ENCODE measurements at places on chromosomes 4 and X.

DNA sequence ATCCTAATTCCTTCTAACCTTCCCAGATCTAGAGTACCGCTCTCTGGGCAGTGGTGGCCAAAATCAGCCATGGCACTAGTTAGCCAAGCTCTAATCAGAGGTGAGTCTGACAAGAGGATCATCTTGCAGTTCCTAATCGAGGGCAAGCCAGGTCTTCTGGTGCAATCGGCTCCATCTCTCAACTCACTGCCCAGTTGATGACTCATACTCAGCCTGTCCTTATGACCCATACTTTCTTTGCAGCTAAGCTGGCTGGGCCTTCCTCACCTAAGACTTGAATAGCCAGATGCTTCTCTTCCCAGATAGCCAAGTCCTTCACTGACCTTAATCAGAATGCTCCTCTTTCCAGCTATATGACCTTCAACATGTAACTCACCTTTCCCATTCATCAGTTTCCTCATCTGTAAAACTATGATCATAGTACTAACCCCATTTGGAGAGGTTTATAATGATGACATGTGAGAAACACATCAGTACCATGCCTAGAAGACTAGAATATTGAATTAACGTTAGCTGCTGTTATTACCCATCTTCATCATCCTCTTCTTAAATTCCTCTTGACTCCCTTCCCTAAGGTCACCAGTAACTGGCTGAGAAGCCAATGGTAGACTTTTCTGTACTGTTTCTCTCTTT lies 57.1 kb downstream of the RELL1 start:
- H3K36me3 ChIP-seq = peaks cover 31% of the 10 kb centered on the region
- H3K27ac ChIP-seq = no peak overlapping the region
- no peak for DNase-seq
- no peaks in the 10 kb centered on the region for H3K4me1 ChIP-seq

- peaks cover 12% of the 10 kb centered on the region for H3K4me1 ChIP-seq
- H3K36me3 ChIP-seq = no peaks in the 10 kb centered on the region
- H3K4me3 ChIP-seq = no peak overlapping the region
These were observed 10.9 kb upstream of the MSX1 start for GRCh38 chr4:4848540-4848939.

- peaks cover 7% of the 10 kb centered on the region for H3K27me3 ChIP-seq
- H3K4me1 ChIP-seq = peaks cover 3% of the 10 kb centered on the region
- no peaks in the 10 kb centered on the region for H3K36me3 ChIP-seq
- H3K27ac ChIP-seq = no peak overlapping the region
- DNase-seq = no peak
These were observed 82.9 kb upstream of the MID1IP1 start for GRCh38 chrX:38718311-38718710.

DNA sequence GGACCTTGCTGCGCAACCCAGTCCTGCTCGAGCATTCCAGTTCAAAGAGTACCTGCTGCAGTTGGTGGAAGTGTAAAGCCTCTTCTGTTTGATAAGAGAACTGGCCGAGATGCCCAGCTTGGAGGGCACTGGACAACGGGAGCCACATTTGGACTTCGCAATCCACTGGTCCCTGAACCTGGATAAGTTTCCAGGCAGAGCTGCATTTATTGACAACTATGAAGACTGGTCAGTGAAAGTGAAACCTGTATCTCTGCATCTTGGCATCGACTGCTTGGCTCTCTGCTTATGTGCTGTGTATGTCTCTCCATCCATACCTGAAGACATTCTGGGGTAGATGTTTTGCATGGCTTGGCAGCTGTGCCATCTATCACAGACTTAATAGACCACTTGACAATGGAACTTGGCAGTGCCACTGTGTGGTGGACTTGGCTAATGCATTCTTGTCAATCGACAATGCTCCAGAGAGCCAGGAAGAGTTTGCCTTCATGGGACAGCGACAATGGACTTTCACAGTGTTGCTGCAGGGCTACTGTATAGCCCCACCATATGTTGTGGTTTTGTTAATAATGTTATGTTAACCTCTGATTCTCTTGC lies 43.5 kb upstream of the ZBTB33 start:
- H3K4me1 ChIP-seq = no peaks in the 10 kb centered on the region
- no peaks in the 10 kb centered on the region for H3K27me3 ChIP-seq
- no peak overlapping the region for H3K4me3 ChIP-seq
- no peaks in the 10 kb centered on the region for H3K36me3 ChIP-seq
- no peak overlapping the region for H3K27ac ChIP-seq

DNA sequence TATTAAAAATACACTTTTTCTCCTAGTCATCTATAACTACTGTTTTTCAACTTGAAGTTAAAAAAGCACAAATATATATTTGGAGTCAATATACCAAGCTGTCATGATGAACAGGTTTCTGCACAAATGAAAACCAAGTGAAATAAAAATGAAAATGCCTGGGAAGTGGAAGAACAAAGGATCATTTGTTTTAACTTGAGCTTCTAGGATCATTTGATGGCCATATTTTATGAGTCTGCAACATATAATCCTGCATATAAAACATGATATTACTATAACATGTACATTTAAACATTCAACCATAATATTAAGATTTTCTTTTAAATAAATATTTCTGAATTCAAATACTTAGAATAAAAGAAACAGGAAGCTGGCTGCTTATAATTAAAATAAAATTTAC lies 8.5 kb upstream of the ARHGEF38 start:
- no peak overlapping the region for H3K4me3 ChIP-seq
- DNase-seq = no peak
- H3K27me3 ChIP-seq = peaks cover 7% of the 10 kb centered on the region
- no peak overlapping the region for H3K27ac ChIP-seq
- H3K4me1 ChIP-seq = peaks cover 9% of the 10 kb centered on the region

GRCh38 chr4:41205130-41205529 lies 9.2 kb downstream of the APBB2 start:
- H3K27ac ChIP-seq = no peak overlapping the region
- no peak overlapping the region for H3K4me3 ChIP-seq
- peaks cover 38% of the 10 kb centered on the region for H3K27me3 ChIP-seq

GRCh38 chrX:17038277-17038676 lies 91.8 kb downstream of the REPS2 start:
- DNase-seq = no peak
- H3K36me3 ChIP-seq = no peaks in the 10 kb centered on the region
- H3K27ac ChIP-seq = no peak overlapping the region
- peaks cover 6% of the 10 kb centered on the region for H3K4me1 ChIP-seq

- H3K4me3 ChIP-seq = no peak overlapping the region
- H3K36me3 ChIP-seq = peaks cover 17% of the 10 kb centered on the region
- no peak overlapping the region for H3K27ac ChIP-seq
- no peaks in the 10 kb centered on the region for H3K4me1 ChIP-seq
- no peak for DNase-seq
These were observed 7.1 kb downstream of the RASL11B start for GRCh38 chr4:52869196-52869595.

GRCh38 chr4:178255172-178255571 lies 812.9 kb upstream of the AGA start:
- no peaks in the 10 kb centered on the region for H3K27me3 ChIP-seq
- H3K4me3 ChIP-seq = no peak overlapping the region
- no peak overlapping the region for H3K27ac ChIP-seq
- DNase-seq = no peak
- no peaks in the 10 kb centered on the region for H3K4me1 ChIP-seq

- peak; percentile 77 for DNase-seq
- H3K27me3 ChIP-seq = no peaks in the 10 kb centered on the region
- peak overlapping the region; percentile 97 for H3K27ac ChIP-seq
- peaks cover 54% of the 10 kb centered on the region for H3K36me3 ChIP-seq
- peaks cover 54% of the 10 kb centered on the region for H3K4me1 ChIP-seq
- H3K4me3 ChIP-seq = peak overlapping the region; percentile 11
These were observed 39.5 kb downstream of the HADH start for GRCh38 chr4:108029016-108029720.

- H3K27ac ChIP-seq = peak overlapping the region; percentile 97
- H3K4me1 ChIP-seq = peaks cover 44% of the 10 kb centered on the region
- H3K27me3 ChIP-seq = no peaks in the 10 kb centered on the region
- peak; percentile 15 for DNase-seq
- peaks cover 39% of the 10 kb centered on the region for H3K36me3 ChIP-seq
These were observed 2.4 kb downstream of the OTUD4 start for GRCh38 chr4:145177906-145178538.

DNA sequence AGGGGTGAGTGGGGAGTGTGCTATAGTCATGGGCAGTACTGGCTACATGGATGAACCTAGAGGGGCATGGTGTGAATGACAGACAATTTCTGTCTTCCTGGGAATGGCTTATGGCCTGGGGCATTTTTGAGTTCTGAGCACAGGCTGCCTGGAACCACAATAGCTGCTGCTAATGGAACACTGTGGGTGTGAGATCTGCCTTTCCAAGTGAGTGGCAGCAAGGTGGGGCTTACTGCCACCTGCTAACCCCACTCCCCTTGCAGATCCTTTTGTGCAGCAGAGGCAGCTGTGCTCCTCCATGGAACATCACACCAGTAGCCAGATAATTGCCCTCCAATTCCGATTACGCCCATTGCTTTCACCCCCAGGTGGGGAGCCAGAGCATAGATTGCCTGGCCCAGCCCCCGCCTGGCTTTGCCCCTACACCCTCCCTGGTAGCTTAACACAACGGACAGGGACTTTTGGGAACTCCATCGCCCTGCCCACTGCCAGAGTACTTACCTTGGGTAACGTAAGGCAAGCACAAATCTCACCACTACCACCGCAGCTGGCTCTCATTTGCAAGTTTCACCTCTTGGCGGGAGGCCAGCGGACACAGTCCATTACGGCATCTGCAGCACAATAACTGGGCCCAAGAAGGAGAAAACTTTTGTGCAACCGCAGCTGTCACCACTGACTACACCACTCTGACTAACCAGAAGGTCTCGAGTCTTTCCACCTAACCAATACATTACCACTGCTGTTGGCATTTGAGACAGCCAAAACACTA lies 421.2 kb upstream of the NWD2 start:
- DNase-seq = no peak
- no peak overlapping the region for H3K27ac ChIP-seq
- peaks cover 1% of the 10 kb centered on the region for H3K27me3 ChIP-seq
- H3K4me1 ChIP-seq = no peaks in the 10 kb centered on the region

DNA sequence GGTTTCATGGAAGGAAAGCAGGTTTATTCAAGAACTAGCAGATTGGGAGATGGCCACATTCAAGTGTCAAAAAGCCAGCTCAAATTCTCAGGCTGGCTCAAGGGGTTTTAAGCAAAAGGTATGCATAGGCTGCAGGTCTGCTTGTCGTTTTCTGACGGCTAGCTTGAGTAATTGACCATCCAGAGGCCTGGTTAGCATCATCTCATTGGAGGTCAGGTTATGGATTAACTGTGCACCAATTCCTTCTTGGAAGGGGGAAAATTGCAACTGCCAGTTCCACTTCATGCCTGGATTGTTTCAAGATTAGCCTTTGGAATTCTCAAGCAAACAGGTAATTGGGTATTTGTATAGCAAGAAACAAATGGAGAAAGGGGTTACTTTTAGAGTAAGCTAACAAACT lies 62.1 kb downstream of the FUNDC1 start:
- H3K27me3 ChIP-seq = no peaks in the 10 kb centered on the region
- no peak overlapping the region for H3K27ac ChIP-seq
- H3K4me1 ChIP-seq = no peaks in the 10 kb centered on the region

DNA sequence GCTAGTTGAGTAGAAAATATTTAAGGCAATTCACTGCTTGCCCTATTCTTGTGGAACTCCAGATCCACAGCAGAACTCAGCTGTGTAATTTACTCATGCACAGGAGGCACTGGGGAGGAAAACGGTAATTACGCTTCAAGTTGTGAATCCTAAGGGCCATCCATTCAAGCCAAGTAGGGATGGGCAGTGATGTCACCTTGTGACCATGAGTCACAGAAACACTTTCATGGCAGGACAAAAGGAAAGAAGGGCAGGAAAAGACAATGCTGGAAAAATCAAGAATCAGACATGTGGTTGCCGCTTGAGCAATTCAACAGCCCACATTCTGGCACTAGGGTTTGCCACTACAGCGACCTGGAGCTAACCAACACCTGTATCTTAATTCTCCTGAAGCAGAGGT lies 1.4 kb downstream of the PAQR3 start:
- peak overlapping the region; percentile 88 for H3K4me3 ChIP-seq
- no peaks in the 10 kb centered on the region for H3K36me3 ChIP-seq
- peaks cover 30% of the 10 kb centered on the region for H3K4me1 ChIP-seq
- H3K27ac ChIP-seq = no peak overlapping the region
- no peak for DNase-seq
- H3K27me3 ChIP-seq = peaks cover under 1% of the 10 kb centered on the region

- no peaks in the 10 kb centered on the region for H3K27me3 ChIP-seq
- H3K27ac ChIP-seq = peak overlapping the region; percentile 95
- DNase-seq = no peak
- H3K36me3 ChIP-seq = peaks cover 12% of the 10 kb centered on the region
These were observed 70.5 kb downstream of the AFF1 start for GRCh38 chr4:87005369-87005689.

DNA sequence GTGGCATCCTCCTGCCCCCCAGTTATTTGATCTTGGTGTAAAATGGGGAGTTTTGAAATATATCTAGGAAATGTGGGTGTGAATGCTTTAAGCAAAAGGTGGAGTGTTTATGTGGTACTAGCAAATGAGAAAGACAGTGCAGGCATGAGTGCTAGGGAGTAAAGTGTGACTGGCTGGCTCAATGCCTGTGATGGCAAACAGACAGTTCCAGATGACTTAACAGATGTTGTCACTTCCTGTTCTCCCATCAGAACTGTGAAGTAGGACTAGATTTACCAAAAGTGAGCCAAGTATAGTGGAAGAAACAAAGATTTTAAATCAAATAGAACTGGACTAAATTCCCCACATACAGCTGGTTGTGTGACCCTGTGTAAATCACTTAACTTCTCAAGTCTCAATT lies 8.4 kb upstream of the AMOT start:
- no peak overlapping the region for H3K4me3 ChIP-seq
- no peaks in the 10 kb centered on the region for H3K36me3 ChIP-seq
- DNase-seq = no peak
- peaks cover 2% of the 10 kb centered on the region for H3K27me3 ChIP-seq
- H3K4me1 ChIP-seq = peaks cover 13% of the 10 kb centered on the region

All from activated CD4-positive, alpha-beta T cell treated with anti-CD3 and anti-CD28 coated beads for 36 hours (primary cell).